ENCODE measurements at places on chromosomes 6 and 20.

- no peak for DNase-seq
Observed at GRCh38 chr20:16027686-16028085, 545.6 kb downstream of the KIF16B start.

DNA sequence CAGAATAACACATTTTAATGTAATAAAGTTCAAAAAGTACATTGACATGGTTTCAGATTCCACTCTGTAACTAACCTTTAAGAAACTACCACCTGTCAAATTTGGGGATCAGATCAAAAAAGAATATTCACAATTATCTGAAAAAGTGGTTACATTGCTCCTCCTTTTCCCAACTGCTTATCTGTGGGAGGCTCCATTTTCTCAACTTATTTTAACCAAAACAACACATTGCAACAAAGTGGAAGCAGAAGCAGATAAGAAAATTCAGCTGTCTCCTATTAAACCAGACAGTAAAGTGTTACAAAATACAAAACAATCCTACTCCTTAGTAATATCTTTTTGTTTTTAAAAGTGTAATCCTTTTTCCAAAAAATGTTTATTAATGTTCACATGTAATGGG is 61.4 kb downstream of the PDSS2 start:
- DNase-seq: no peak

- DNase-seq: no peak
Observed at GRCh38 chr6:145891126-145891525, 73.0 kb downstream of the SHPRH start.

DNA sequence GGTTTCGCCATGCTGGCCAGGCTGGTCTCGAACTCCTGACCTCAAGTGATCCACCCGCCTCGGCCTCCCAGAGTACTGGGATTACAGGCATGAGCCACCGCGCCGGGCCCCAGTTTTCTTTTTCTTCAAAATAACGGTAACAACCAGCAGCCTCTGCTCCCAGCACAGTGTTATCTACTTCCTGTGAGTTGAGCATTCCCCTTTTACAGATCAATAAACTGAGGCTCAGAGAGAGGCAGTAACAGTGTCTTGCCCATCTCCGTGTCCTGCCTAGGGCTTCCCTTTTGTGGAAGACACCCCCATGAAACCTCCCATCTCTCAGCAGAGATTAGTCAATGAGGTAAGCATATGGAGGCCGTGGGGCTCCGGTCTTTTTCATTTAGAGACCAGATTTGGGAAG is 29.6 kb downstream of the BPIFB1 start:
- no peak for DNase-seq

GRCh38 chr6:126628125-126628524 is 288.2 kb downstream of the CENPW start:
- DNase-seq: no peak

GRCh38 chr6:105774247-105774646 is 311.9 kb upstream of the PRDM1 start:
- no peak for DNase-seq

All from myocyte (in vitro differentiated cells).